ENCODE measurements at places on chromosomes 5 and 9. TPM values are rescaled to one million over a fixed set of nuclear protein-coding genes. Genes with fewer than 3 reads are reported as not detected.

SEMA5A gene
- total RNA-seq: not detected

ADRB2 gene
- total RNA-seq: 1.1 TPM

HAVCR2 gene
- 0.52 TPM for total RNA-seq

SHC3 gene
- 0.22 TPM for total RNA-seq

PCDHGC4 gene
- total RNA-seq: not detected

SPATA31C1 gene
- total RNA-seq: not detected

CNTRL gene
- 6.9 TPM for total RNA-seq

NUP214 gene
- 26.5 TPM for total RNA-seq

All from A549 treated with dexamethasone at 1 μM for 4 hours (cell line).